ENCODE measurements at places on chromosomes 2 and 18. TPM values are rescaled to one million over a fixed set of nuclear protein-coding genes. Genes with fewer than 3 reads are reported as not detected.

DNA sequence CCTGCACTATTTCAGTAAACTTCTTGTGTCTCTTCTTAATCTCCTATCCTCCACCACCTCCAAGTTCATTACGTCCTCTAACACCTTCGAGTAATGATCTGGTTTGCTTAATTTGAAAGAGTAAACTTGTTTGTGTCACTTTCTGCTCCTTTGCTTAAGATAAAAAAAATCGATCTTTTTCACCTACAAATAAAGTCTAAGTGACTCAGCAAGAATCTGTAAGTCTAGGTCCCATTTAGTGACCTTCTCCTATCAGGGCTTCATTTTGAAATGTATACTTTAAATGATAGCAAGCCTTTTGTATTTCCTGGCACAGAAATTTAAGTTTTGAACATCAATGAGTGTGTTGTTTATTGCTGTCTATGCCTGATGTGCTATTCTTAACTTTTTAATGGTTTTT lies 260.9 kb upstream of the TFPI start:
- no peak for DNase-seq

DNA sequence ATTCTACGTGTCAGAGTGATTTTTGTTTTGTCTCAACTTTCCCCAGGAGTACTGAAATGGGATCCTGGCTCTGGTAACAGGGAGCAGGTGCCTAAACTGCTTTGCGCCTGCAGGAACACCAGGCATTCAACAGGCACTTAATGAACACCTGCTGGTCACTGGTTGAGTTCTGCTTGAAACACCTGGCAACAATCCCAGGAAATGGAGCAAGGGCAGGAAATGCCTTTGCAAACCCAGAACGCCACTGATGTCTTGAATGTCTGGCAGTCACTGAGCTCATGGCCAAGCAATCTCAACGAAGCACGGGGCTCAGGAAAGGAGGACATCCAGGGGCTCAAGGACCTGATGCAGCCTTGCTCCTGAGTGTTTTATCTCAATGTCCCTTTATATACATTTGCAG lies 360.0 kb upstream of the RAB6C start:
- DNase-seq = no peak

- no peak for DNase-seq
These were observed 97.5 kb downstream of the LDLRAD4 start for GRCh38 chr18:13316063-13316462.

DNA sequence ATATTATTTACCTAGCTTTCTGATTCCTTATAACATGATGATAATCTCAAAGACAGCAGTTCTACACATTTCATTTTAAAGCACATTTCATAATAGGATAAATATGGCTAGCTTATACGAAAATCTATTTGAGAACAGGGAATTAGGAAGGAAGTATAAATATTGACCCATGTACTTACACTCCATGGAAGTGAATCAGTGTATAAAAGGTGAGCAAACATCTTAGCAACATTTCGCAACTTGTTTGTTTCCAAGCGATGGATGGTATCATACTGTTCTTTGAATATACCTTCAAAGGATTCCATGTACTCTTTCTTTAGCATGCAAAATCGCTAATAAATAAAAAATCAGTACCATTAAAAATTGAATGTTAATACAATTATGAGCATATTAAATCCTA lies 53.1 kb downstream of the CWC22 start:
- DNase-seq = no peak

- DNase-seq = no peak
These were observed 155.0 kb upstream of the GCFC2 start for GRCh38 chr2:75865702-75866101.

OSR1 gene
- not detected for total RNA-seq

FOXD4L1 gene
- total RNA-seq = not detected

PIEZO2 gene
- total RNA-seq = 0.05 TPM
